Right ventricle myocardium inferior (tissue), 1 donor: ENCODE measurements at places on chromosomes 4 and X.

GRCh38 chr4:86942185-86942666 is 7.4 kb downstream of the AFF1 start:
- no peak for DNase-seq

GRCh38 chr4:163166041-163166579 is 580 bp downstream of the NAF1 start:
- peak; percentile 75 for DNase-seq

DNA sequence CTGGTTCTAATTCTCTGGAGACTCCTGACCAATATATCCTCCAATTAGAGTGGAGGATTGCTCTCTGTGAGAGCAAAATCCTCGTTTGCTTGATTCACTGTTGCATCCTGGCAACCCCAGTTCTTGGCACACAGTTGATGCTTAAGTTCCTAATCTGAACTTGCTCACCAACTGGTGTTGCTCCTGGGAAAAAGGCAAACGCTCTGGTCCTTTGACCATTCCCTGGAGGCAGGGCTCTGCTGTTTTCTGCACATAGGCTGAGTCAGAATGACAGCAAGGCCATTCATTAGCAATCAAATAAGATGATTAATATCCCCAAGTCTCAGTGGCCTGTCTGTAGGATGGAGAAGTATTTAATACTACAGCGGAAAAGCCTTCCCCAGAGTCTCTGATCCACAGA is 172.7 kb upstream of the TBC1D9 start:
- no peak for DNase-seq

- peak; percentile 91 for DNase-seq
These were observed at the start of gene TBC1D9 for GRCh38 chr4:140756319-140757231. Gene TBC1D9, minus strand, starts transcription at chr4:140756385. Its CDS starts 340 bp downstream, at chr4:140756045.

- DNase-seq: no peak
These were observed 1583.3 kb downstream of the STIM2 start for GRCh38 chr4:28443801-28444412.

GRCh38 chrX:101619364-101619763 is 1.6 kb upstream of the ARMCX6 start:
- no peak for DNase-seq

DNA sequence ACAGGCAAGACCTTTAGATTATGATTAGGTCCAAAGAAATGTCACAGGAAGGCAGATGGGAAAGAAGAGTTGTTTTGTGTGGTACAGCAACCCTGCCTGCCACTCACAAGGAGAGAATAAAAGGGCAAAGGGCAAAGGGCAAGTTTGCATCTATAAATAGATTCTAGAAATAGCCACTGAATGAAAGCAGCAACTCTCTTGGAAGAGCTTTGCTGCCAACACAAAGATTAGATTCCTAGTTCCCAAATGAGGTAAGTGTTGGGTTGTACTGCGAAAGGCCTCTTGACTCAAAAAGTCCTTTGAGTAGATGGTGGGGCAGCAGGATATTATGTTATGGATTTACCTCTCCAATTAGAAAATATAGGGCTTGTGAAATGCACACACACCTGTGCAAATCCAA is 61.2 kb downstream of the MOSPD2 start:
- DNase-seq: no peak

DNA sequence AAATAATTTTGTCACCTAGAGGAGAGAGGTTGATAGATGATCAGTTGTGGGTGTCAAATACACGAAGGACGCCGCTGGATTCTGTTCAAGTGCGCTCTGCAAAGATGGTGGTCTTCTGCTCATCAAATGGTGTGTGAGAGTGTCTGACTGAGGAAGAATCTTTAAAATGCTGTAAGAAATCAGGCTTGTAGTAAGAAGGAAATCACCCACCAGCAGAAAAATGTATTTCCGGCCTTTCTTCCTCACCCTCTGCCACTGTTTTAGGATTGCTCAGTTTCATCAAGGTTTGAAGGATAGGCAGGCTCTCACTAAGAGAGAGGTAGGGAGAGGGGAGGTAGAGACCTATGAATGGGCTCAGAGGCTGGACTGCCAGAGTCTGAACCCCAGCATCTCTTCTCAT is 28.7 kb downstream of the RHOH start:
- no peak for DNase-seq

GRCh38 chr4:140466146-140466545 is 31.9 kb downstream of the MGAT4D start:
- DNase-seq: no peak

- DNase-seq: no peak
These were observed 443.7 kb downstream of the FAT4 start for GRCh38 chr4:125758438-125758837.

DNA sequence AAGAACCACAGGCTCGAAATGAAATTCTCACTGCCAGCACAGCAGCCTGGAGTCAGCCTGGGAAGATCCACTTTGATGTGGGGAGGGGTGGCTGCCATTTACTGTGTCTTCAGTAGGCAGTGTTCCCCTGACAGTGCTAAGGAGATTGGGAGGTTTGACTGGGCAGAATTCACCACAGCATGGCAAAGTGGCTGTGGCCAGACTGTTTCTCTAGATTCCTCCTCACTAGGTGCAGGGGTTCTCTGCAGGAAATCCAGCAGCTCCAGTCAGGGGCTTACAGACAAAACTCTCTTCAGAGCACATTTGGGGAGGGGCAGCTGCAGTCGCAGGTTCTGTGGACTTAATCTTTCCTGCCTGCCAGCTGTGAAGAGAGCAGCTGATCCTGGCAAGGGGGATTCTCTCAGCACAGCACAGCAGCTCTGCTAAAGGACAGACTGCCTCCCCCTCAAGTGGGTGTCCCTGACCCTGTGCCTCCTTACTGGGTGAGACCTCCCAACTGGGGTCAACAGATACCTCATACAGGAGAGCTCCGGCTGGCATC is 1174.0 kb downstream of the RAPGEF2 start:
- no peak for DNase-seq

DNA sequence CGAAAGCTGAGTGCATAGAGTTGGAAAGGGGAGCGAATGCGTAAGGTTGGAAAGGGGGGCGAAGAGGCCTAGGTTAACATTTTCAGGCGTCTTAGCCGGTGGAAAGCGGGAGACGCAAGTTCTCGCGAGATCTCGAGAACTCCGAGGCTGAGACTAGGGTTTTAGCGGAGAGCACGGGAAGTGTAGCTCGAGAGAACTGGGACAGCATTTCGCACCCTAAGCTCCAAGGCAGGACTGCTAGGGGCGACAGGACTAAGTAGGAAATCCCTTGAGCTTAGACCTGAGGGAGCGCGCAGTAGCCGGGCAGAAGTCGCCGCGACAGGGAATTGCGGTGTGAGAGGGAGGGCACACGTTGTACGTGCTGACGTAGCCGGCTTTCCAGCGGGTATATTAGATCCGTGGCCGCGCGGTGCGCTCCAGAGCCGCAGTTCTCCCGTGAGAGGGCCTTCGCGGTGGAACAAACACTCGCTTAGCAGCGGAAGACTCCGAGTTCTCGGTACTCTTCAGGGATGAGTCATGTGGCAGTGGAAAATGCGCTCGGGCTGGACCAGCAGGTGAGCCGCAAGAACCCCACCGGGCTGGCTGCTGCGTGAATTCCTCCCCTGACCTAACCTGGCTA is at the start of gene DDX3X:
Gene DDX3X (plus strand): TSS at position 419 of the 619 bp plus-strand sequence. CDS start 91 bp downstream, at position 510.
- DNase-seq: peak; percentile 89

DNA sequence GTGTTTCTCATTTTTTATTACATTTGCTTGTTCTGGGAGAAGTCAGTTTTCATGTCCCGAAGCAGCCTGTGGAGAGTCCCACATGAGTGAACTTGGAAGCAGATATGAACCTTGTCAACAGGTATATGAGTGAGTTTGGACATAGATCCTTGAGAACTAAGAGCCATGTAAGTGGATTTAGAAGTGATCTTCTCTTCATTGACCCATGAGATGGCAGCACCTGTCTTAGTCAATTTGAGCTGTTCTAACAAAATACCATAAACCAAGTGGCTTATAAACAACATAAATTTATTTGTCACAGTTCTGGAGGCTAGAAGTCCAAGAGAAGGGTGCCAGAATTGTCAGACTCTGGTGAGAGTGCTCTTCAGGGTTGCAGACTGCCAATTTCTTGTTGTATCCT is 1043.8 kb downstream of the ADGRL3 start:
- DNase-seq: no peak

GRCh38 chrX:68146054-68146453 is 287.2 kb downstream of the OPHN1 start:
- no peak for DNase-seq

- DNase-seq: no peak
These were observed 2.2 kb upstream of the PCDH18 start for GRCh38 chr4:137534516-137534915.

DNA sequence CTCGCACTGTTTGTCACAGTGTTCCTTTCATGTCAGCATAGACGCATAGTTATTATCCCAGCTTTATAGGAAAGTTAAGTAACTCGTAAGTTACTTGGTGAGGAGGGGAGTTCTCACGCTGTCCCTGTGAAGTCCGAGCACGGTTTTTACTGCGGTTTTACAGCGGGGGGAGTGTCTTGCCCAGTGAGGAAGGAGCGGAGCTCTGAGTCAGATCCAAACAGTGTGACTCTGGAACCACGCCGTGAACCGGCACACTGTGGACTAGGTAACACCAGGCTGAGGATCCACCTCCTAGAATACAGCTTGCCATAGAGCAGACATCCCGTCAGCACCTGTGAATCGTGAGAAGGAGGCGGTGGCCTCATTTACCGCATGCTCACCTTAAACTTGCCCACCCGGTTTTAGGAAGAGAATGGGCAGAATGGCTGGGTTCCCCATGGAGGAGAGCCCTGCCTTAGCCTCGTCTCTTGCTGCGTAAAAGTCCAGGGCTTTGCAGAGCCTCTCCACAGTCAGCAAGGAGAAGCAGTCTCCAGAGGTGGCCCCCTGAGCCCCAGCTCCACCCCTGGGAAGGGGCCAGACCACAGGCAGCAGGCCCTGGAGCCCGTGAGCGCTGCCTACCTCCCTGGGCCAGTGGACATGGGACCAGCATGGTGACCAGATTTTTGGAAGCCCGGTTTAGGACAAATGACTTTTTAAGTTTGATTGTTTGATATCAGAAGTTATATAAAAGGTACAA is 40.2 kb upstream of the HGFAC start:
- DNase-seq: peak; percentile 39

- DNase-seq: no peak
These were observed 8.9 kb downstream of the KDR start for GRCh38 chr4:55116450-55116849.

GRCh38 chr4:140255927-140256326 is 101.9 kb upstream of the MAML3 start:
- no peak for DNase-seq

DNA sequence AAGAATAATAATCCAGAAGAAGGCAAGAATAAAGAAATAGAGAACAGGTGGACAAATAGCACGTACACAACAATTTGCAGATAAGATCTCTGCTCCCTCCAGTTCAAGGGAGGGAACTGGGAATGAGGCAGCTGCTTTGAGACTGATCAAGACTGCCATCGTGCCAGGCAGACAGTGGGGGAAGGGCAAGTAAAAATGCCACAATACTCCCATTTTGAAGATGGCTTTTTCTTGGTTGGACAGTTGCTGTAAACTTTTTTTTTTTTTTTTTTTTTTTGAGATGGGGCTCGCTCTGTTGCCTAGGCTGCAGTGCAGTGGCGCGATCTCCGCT is 17.2 kb downstream of the USP11 start:
- DNase-seq: no peak

DNA sequence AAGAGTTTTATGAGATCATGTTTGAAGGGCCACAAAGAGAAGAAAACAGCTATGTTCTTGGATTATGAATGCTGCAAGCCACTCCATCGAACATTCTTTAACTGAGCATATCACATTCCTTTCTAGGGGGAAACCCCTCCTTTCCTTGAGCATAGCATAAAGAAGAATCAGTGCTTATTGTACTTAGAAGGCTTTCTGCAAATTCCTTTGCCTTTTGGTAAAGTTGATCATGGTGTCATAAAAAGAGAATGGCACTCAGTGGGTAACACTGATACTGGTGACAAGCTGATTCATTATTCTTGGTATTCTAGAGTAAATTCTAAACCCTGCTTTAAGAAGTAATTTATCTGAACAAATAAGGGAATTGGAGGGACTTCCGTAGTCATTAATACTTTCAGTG is 88.5 kb upstream of the GPR34 start:
- no peak for DNase-seq

DNA sequence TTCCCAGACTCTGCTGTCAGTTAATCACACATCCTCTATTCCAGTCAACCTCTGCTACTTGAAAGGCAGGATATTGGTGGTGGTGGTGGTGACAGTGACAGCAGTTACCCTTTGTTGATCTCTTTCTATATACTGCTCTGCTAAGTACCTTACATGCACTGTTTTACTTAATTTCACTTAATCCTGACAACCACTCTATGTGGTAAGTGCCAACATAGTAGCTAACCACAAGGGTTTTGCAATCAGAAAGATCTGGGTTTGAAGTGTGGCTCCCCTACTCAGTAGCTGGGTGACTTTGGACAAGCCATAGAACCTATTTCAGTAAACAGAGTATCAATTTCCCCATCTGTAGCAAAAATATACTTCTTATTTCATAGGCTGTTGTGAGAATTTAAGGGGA is 24.2 kb upstream of the F9 start:
- DNase-seq: no peak

DNA sequence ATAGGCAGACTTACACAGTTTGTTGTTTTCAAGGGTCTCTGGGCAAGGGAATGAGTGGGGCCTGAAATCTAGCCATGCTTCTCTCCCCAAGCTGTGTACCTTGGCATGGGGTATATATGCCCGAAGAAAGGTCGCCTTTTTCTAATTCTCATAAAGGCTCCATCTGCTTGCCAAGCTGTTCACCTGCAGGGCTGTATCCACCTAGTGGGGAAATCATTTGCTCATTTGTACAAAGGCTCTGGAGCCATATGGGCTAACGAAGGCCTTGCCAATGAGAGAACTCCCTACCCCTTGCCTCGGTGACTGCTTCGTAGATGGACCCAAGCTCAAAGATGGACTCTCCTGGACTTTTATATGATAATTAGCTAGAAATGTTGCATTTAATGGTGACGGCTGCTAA is 1097.0 kb downstream of the PDHA2 start:
- no peak for DNase-seq

- no peak for DNase-seq
These were observed 38.6 kb downstream of the LNX1 start for GRCh38 chr4:53552711-53553110.

DNA sequence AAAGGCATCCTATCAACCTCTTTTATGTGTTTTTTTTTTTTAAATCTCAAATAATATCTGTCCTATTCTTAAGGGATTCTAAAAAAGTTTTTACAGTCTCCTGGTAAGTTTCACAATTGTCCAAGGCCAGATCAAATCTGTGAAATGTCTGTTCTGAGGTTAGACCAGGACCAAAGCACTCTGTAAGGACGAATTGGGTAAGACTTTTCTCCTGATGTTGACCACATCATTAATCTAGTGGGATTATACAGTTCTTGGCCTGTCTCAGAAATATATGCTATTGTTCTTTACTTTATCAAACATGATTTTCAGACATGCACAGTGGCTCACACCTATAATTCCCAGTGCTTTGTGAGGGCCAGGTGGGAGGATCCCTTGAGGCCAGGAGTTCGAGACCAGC is 45.8 kb upstream of the TMEM131L start:
- no peak for DNase-seq
